Stimulated activated naive CD8-positive, alpha-beta T cell treated with anti-CD3 and anti-CD28 coated beads, Interleukin-15, Interleukin-2, amounts not matched to agents 100 U/mL and 50 U/mL, for 24 hours (primary cell): ENCODE measurements at places on chromosomes 2 and 18.
A peak's percentile ranks its signal among the peaks of the same experiment; 100 is the strongest.

DNA sequence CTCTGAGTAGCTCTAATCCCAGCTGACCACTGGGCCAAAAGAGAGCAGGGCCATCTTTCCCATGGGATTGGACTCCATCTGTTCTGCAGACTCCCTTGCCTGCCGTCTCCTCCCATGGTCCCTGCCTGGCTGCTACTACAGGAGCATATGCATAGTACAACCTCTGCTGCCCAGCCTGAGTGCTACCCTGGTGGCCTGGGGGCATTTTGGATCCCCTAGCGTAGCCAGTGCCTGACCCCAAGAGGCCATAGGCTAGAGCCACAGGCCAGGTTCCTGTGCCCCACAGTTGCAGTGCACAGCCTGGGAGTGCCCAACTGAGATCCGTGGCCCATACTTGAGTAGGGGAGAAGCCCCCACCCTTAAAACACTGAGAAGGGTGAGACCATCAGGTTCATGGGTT lies 280.3 kb downstream of the CCDC85A start:
- no peak for DNase-seq

DNA sequence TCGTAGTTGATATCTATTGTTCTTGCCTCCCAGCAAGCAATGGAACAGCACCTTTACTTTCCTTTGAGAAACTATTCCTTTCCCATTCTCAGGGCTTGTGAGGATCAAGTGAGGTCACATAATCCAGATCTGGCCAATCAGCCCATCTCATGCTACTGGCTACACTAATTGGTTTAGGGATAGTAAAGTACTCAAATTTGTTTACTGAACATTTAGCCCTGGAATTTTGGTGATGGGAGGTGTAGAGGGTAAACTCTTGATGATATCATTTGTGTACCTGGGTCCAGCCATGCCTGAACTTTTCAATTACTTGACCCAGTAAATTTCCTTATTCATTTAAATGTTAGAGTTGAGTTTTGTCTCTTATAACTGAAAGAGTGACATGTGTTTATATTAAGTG lies 195.8 kb upstream of the TNP1 start:
- DNase-seq = no peak

DNA sequence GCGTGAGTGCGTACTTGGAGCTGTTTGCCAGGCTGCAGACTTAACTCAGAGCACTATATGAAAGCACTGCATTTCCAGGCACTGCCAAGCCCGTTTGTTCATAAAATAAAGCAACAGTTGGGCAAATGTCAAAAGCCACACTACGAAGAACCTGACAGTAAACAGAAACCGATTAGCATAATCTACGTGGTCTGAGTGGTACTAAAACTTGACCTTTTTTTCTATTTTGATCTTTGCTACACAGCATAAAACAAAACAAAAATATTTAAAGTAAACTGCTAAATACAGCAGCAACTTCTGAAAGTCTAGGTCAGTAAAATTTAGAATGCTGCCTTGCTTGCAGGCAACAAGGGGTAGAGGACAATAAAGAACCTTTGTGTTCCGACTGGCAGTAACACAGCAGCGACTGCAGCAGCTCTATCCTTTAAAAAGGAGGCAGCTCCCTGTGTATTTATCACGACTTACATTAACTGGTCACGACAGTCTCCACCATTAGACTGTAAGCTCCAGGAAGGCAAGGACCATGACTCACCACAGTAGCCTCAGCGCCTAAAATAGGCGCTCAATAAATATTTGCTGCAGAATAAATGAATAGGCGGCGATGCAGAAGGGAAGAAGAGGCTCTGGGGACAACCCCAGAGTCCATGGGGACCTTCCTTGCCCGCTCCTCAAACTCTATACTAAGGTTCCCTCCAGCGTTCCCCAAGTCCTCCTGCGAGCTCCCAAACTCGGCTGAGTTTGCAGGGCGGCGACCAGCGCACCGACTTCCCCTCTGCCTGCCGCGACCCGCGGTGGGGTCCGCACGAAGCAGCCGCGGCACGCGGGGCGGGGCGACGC lies 902 bp downstream of the SS18 start:
- no peak for DNase-seq

DNA sequence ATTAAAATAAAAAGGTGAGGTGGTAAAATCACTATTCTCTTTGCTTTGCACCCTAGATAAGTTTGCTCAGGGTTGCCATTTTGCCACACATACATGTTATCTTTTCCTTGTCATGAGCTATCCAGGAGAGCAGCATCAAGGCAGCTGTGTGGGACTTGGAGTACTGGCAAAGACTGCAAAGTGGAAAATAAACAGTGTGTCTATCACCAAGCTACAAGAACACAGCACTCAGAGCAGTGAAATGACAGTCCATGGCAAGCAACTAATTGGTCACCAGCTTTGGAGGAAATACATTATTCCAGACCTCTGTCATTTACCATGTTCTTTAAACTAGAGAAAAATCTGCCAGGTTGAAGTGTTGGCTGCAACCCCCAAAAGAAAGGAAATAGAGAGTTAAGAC lies 687.8 kb upstream of the FANCL start:
- DNase-seq = no peak

GRCh38 chr2:37641582-37642171 lies 29.8 kb downstream of the CDC42EP3 start:
- DNase-seq = no peak

GRCh38 chr2:155223781-155224406 lies 525.4 kb downstream of the KCNJ3 start:
- no peak for DNase-seq

DNA sequence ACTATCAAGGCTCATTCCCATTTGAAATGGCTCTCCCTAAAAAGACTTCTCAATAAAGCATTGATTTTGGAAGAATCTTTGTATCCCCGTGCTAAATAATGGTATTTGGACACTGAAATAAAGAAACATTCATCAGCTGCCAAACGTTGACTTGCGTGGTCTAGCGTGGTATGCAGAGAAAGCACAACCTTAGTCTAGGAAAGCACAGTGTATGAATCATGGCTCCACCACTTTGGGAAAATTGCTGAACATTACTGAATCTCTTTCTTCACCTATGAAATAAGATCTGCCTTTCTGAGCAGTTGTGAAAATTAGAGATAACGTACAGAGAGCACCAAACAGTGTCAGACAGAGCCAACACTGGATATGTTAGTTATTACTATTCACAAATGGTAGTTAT lies 353.9 kb downstream of the SS18 start:
- DNase-seq = no peak

- peak; percentile 28 for DNase-seq
These were observed 2.9 kb upstream of the EPAS1 start for GRCh38 chr2:46294176-46294836.

GRCh38 chr18:11850821-11851145 lies 430 bp upstream of the CHMP1B start:
- no peak for DNase-seq

DNA sequence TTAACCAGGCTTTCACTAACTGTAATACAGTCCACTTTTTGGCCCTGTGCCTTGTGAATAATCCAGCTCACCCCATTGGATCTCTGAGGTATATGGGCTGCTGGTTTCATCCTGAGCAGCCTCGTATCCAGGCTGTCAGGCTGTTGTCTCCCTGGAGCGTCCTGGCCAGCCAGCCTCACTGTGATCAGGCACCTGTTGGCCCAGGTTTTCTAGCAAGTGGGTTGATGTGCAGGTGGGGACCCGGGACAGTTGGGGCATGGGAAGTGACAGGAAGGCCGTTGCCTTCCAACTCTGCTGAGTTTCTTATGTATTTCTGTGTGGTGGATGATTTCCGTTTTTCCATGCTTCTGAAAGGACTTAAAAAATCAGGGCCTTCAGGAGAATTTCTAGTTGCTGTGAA lies 132.4 kb downstream of the ACOXL start:
- DNase-seq = no peak

DNA sequence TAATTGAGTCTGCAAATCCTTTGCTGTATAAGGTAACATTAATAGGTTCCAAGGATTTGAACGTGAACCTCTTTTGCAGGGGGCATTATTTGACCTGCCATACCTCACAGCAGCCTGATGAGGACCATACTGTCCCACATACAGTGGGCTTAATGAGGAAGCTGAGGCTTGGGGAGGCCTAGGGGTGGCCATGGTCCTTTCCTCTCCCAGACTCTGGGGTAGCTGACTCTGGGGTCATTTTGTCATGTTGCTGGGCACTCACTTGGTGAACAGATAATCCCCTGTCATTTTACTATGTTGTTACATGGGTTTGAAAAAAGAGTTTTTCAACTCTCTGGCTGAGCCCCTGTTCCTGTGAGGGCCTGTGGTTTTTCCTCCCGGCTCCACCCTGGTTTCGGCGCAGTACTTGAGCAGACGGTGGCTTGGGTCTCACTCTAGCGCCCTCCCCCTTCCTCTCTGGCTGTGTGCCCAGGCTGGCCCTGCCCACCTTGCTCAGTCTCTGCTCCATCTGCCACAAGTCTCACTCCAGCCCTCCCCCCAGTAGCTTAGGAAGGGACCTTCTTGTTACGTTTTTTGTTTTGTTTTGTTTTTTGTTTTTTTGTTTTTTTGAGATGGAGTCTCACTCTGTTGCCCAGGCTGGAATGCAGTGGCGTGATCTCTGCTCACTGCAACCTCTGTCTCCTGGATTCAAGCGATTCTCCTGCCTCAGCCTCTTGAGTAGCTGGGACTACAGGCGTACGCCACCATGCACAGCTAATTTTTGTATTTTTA lies 21.0 kb downstream of the INPP4A start:
- peak; percentile 73 for DNase-seq

GRCh38 chr2:28567061-28567471 lies 71.2 kb downstream of the PLB1 start:
- peak; percentile 37 for DNase-seq

DNA sequence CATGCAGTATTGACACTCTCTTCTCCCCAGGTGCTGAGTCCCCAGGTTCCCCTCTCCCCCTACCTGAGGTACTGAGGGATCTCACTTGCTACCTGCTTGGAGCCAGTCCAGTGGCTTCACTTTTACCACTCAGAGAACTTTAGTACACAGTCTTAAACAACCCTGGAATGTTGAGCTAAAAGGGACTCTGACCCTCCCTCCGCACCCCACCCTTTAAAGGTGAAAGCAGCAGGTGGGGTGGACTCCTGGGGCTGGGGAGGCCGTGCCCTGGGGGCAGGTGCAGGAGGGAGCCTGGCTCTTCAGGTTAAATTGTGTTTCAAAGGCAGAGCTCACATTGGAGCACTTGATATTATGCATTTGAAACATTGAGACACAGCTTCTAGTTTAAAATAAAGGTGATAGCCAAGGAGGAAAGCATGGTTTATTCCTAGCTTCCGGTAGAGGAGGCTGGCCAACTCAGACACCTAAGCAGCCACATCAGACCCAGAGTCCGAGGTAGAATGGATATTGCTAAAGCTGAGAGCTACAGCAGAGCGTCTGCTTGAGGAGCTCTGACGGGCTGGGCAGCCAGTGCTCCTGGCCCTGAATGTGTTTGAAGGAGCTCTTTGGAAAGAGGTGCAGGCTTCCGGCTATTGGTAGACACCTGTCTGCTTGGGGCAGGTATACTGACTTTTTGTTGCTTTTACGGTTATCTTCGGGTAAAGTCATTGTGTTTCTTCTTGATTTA lies 196.4 kb downstream of the AGAP1 start:
- DNase-seq = no peak

DNA sequence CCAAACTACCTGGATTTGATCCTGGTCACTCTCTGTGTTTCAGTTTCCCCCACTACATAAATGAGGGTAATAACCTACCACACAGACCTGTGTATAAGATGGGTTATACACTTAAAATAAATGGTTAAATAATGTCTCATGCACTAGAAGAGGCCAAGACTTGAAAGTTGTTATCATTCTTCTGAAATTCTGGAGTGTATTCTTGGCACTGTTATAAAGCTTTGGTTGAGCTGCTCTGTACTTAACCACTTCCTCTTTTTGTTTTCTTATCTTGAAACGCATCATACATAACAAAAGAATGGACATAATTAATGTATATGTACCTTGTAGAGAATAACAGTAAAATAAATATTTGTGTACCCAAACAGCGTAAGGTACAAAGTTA lies 281.0 kb downstream of the AFF3 start:
- DNase-seq = no peak

GRCh38 chr2:8627019-8627691 lies 54.7 kb upstream of the ID2 start:
- no peak for DNase-seq

DNA sequence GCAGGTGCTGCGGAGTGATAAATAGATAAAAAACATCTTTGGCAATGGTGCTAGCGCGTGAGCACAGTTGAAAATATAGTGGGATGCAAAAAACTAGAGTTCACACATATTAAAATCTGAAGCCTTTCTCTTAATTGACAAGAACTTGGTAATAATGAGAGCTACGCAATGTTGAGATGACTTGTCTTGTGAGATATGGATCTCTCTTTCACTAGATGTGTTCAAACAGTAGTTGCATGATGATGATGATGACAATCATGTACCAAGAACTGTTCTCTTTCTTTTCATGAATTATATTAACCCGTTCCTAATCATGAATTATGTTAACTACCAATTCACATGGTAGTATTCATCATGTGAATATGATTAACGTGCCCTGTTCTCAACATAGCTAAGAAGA lies 81.1 kb downstream of the DYNAP start:
- DNase-seq = no peak

GRCh38 chr18:45519411-45520280 lies 95.6 kb upstream of the SLC14A2 start:
- DNase-seq = no peak

- no peak for DNase-seq
These were observed 742.4 kb downstream of the SATB2 start for GRCh38 chr2:198715302-198715835.

GRCh38 chr2:3146772-3147650 lies 230.6 kb downstream of the EIPR1 start:
- DNase-seq = no peak

GRCh38 chr2:202172439-202173211 lies 65.8 kb downstream of the SUMO1 start:
- peak; percentile 68 for DNase-seq

DNA sequence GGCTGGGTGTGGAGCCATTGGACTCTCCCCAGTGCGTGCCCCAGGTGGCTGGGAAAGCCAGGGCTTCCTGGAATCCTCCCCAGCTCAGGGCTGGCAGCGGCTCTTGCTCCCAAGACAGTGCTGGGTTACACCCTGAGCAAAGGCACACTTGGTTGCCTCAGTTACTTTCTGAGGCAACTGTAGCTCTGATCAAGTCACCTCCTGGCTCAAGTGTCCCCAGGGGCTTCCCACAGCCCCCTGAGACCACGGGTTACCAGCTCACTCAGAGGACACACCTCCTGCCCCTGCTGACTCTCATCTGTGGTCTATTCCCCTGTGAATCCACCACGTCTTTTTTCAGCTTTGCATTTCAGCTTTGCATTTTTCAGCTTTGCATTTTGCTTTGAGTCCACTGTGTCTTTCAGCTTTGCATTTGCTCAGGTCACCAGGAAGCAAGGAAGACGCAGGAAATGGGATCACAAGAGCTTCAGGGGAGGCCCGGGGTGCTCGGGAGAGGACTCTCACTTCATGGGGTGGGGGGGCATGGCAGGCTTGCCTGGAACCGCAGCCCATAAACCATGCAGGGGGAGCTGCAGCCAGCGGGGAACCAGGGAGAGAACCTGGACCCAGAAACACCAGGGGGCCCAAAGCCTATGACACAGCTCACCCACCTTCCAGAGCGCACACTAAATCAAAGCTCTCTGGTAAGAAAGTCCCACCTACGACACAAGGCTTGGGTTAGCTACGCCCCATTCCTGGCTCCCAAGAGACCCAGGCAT lies 138.0 kb upstream of the ASB18 start:
- DNase-seq = no peak

- no peak for DNase-seq
These were observed 30.0 kb upstream of the SPATS2L start for GRCh38 chr2:200276472-200276871.
